Lower lobe of right lung (tissue), 2 donors: ENCODE measurements at places on chromosomes 5 and 9. TPM values are rescaled to one million over a fixed set of nuclear protein-coding genes. Genes with fewer than 3 reads are reported as not detected.
A peak's percentile ranks its signal among the peaks of the same experiment; 100 is the strongest.

- DNase-seq: no peak
Observed at GRCh38 chr5:59600153-59600552, 293.4 kb downstream of the PDE4D start.

DNA sequence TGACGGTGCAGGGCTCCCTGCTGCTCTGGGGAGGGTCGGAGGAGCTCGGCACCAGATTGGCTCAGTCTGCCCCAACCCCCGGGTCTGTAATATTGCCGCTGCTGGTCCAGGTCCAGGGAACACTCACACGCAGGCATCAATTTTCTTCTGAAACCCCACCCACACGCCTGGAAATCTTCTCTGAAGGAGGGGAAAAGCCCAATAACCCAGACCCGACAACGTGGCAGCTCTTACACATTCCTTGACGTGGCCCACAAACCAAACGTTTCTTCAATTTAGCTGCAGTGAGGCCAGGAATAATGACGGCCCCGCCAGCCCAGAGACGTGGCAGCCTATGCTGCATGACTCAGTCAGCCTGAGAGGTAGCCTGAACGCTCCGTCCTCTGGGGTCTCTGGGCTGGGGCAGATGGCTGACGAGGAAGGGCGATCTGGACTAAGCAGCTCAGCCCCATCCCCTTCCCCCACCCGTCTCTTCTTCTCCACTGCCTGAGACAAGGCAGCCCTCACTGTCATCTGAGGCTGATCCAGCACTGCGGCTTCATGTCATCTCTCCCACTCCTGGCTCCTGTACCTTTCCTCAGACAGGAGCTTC, 9.9 kb upstream of the SPARC start:
- DNase-seq: no peak

The FAM153A gene
- total RNA-seq: 3.7 TPM

- no peak for DNase-seq
Observed at GRCh38 chr5:172936401-172936800, 22.8 kb upstream of the RPL26L1 start.

The KCNN2 gene
- total RNA-seq: 1.2 TPM

- no peak for DNase-seq
Observed at GRCh38 chr9:89594811-89595550, 9.8 kb upstream of the GADD45G start.

The PCDHGB4 gene
- 5.3 TPM for total RNA-seq

- DNase-seq: no peak
Observed at GRCh38 chr9:102032614-102033013, 294.2 kb upstream of the GRIN3A start.

- no peak for DNase-seq
Observed at GRCh38 chr5:140324041-140324600, 21.2 kb upstream of the PFDN1 start.

DNA sequence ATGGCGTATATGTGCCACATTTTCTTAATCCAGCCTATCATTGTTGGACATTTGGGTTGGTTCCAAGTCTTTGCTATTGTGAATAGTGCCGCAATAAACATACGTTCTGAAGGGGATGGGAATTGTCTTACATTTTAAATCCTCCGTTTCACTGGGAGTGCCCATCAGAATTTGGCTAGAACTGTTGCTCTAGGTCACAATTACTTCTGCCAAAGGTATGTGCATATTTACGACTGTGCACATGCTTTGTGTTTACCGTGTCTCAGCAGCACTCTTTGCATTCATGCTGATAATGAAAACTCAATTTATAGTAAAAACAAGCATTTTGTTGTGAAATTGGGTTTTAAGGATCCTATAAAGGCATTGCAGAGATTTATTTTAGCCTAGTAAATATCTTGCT, 151.9 kb upstream of the ZNF618 start:
- DNase-seq: no peak

GRCh38 chr9:61673664-61674381, 484.0 kb downstream of the SPATA31A7 start:
- DNase-seq: no peak

DNA sequence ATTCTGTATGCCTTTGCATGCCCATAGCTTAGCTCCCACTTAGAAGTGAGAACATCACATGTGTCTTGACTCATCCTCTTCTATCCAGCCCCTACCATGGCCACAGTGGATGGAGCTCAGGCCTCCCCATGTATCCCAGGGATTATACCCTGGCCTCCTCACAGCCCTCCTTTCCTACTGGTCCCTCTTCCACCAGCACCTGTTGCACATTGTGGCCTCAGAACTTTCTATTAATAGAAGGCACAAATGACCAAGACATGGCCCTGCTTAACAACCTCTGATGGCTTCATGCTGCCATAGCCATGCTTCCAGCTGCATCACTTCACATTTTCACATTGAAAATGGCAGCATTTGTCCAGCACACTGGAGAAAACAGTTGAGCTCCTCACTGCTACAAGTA, 315.4 kb downstream of the CDK5RAP2 start:
- DNase-seq: no peak

DNA sequence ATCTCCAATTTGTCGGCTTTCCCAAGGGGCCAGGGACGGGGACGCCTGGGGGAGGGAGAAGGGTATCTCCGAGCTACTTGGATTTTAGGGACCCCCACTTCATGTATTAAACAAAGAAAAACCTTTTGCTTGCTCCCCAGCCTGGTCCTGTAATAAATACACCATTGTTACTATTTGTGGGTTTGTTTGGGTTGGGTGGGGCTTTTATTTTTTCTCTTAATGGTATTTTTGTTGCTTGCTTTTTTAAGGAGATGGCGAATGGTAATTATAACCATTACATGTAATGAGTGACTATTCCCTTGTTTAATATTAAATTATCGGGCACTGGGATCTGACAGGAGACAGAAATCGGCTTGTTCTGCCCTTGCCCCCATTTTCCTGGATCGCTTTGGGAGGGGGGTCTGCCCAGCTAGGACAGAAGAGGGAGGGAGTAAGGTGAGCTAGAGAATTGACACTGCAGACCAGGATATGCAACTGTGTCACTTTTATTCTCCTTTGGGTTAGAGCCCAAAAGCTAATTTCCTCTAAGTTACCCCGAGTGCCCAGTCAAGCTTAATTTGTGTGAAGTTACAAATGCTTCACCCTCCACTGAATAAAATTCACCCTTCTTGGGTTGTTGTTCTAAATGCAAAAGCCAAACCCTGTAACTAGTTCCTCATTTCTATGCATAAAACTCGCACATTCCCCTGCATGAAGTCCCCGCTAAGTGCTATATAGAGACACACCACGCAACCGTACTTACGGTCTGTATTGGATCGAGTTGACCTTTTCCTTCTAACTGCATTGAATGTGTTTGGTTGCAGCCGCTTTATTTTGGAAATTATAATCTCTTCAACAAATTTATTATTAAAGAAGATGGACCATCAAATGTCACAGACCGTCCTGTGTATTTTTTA, 1.6 kb upstream of the ZNF608 start:
- DNase-seq: no peak

The LHX3 gene
- not detected for total RNA-seq

The RASGRF2 gene
- 6.7 TPM for total RNA-seq

DNA sequence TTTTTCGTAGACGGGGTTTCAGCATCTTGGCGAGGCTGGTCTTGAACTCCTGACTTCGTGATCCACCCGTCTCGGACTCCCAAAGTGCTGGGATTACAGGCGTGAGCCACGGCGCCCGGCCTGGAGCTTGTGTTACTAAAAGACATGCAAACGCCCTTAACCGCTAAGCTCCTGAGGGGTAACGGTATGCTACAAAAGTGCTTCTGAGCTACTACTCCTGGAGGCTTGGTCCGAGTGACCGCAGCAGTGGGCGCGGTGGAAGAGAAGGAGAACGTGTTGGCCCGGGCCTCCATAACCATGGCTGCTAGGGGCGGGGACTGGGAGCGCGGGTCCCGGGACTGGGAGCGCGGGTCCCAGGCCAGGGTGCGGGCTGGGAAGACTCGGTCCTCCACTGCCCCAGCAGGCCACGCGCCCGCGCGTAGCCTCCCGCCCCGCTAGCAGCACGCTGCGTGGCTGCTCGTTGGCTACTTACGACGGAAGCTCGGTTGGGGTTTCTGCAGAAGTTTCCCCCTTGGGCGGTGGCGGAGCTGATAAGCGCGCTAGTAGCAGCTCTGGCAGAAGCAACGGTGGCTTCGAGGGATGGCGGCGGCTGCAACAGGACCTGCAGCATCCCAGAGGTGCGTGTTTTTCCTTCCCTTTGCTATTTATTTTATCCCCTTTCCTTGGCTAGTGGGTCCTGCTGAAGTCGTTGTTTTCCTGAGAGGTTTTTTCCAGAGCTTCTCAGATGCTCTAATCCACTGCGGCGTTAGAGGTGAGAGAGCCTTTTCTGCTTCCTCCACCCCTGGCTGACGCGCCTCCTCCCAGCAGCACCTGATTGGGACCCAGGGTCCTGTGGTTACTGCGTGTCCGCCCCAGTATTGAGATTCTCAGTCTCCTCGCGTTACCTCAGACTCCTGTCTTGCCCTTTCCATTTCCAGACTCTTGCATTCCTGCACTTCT, 69.2 kb upstream of the CCDC180 start:
- peak; percentile 85 for DNase-seq
